GM20000 (cell line): ENCODE measurements at places on chromosomes 6 and 20.

DNA sequence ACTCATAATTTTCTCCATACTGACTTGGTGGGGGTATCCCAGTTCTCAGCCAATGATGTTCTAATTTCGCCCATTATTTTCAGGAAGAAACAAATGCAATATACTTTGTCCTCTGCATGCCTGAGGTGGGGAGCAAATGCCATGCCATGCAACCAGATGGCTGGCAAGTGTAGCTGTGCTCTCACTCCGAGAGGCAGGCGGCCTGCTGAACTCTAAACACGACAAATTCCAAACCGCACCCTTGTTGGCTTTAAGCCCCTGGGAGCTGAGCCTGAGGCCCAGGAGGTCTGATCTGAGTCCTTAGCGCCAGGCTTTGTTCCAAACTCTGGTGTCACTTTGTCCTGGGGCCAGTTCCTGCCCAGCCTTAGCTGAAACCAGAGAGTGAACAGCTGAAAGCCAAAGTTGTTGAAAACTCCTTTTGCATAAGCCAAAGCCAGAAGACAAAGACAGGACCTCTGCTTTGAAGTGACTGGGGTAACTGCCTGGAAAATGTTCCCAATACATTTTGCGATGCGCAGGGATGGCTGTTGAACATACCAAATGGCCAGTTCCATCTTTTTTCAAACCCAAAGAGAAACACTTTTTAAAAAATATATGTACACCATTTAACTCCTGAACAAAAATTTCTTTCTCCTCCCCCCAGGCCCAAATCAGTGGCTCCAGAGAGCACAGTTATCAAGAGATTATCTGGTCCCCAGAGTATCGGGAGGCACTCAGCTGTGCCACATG, 46.2 kb downstream of the TTI1 start:
- no peak for DNase-seq

DNA sequence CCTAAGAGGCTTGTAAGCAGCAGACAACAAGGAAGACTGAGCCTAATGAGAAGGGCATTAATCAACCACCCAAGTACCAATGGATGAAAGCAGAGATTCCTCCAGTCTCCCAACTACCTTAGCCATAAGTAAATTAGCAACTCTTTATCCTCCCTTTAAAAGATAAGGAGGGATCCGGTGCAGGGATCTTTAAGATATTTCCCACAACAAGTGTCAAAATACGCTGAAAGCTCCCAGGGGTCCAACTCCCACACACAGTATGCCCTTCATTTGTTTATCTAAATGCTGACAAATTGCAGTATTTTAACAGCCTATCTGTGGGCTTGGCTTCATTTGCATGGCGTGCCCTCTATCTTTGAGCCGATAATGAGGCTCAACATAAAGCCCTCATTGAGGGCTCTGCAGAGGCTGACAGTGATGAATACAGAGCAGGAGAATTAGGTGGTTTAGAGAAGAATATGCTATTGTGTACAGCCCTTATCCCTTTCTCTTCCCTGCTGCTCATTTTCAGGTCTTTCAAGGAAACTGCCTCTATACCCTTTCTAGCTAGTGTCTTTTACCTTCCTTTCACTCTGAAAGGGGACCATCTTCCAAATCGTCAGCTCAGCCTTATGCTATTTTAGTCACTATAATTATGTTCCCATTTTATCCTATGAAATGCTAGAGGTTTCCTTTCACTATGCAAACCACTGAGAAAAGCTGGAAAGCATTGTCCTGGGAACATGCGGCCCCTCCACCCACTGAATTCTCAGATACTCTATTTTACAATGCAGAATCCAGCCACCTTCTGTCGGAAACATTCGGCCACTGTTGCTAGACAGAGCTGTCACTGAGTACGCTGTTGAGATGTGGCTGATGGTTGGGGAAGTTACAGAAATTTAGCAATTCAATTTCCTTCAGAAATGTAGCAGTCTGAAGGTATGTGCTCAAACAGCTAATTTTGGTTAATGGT, 575.2 kb upstream of the JAG1 start:
- DNase-seq, result no peak

- DNase-seq, result no peak
Observed at GRCh38 chr6:47276377-47276776, 33.3 kb downstream of the TNFRSF21 start.

DNA sequence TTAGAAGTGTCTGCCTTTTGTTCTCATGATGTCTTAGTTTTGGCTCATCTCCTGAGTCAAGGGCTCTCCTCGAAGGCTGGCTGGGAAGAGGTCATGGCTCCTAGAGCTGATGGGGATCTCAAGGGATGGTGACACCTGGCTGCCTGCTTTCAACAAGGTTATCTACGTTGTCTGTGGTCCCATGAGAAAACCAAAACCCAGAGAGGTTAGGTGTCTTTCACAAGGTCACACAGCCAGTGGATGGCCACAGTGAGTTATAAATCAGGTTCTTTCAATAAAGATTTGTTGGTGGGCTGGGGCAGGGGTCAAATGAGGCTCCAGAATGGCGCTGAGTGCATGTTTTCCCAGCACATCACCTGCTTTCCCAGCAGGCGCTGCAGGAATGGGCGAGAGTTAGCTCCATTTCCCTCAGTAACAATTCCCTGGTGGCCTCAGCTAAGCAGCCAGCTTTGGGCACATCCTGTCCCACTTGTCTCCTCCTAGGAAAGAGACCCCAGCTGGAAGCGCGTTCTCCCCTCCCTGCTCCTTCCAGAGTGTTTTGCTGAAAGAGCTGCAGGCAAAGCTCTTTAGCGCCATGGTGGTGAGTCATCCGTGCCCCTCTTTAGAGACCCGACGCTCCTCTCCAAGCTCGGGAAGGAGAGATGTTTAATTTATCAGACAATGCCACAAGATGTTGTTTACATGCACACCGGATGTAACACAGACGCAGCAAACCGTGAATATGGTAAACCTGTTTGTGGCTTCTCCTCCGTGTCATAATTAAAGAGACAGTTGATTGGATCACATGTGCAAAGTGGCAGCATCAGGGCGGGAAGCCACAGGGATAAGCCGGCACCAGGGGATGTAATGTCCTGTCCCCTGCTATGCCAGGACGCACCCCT, 109.7 kb downstream of the LRFN2 start:
- DNase-seq, result no peak

- no peak for DNase-seq
Observed at GRCh38 chr20:36971103-36971502, 19.6 kb upstream of the SAMHD1 start.

DNA sequence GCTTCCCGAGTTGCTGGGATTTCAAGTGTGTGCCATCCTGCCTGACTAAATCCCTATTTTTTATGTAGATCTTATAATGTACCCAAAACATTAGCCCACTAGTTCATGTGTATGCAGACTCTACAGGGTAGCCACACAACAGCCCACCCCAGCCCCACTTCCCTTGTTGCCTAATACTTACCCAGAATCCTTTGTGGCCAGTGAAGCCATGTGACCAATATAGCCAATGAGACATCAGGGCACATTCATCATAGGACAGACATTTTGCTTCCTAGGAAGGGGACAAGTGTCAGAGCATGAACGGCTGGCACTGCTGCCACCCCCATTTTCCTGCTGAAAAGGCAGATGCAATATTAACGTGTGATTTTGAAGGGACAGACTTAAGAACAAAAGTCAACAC, 36.0 kb upstream of the TCP11 start:
- DNase-seq, result no peak

DNA sequence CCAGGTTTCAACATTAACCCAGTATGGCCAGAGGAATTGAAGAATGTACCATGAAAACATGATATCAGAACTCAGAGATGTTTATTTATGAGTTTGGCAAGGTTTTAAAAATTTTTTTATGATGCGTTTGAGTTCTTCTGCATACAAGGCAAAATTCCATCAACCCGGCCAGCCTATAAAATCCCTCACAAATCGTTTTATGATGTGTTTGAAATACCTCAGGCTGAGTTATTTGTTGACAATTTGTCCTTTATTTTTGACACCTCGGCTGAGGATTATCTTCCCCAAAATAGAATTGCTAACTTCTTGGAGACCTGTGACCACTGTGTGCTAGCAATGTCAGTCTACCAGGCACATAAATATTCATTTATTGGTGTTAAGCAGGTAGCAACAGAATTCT, 91.9 kb upstream of the SLC24A3 start:
- no peak for DNase-seq

DNA sequence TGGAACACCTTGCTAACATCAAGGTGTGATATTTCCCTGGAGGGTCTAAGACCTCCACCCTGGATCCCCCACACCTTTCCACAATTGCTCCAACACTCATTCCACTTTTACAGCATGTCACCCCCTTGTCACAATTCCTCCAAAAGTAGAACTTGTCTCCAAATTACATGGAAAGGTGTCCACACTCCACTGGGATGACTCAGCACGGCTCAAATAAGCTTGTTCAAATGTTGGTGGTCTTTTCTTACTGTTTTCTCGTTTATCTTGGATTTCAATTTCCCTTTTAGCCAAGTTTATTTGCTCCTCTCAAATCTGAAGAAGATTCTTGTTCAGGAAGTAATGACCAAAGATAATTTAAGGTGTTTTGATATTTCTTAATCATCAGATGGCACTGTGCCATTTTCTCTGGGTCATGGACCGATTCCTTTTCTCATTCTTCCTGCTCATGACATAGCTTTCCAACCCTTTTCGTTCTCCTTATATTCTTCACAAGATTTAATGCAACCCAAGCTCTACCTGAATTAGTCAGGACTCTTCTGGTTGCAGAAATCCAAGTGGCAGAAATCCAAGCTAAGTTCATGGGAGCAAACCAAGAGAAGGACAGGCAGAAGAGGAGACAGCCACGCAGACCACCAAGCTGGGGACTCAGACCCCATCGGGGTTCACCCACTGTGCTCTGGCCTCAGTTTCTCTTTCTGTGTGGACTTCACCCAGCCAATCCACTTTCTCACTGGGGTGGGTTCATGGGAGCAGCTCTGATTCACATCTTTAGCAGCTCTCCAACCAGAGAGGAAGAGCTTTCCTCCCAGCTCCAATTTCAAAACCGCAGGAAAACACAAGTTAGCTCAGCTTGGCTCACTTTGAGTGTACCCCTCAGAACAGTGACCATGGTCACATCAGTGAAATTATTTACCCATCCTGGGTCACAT, 110.5 kb upstream of the CDYL start:
- no peak for DNase-seq

DNA sequence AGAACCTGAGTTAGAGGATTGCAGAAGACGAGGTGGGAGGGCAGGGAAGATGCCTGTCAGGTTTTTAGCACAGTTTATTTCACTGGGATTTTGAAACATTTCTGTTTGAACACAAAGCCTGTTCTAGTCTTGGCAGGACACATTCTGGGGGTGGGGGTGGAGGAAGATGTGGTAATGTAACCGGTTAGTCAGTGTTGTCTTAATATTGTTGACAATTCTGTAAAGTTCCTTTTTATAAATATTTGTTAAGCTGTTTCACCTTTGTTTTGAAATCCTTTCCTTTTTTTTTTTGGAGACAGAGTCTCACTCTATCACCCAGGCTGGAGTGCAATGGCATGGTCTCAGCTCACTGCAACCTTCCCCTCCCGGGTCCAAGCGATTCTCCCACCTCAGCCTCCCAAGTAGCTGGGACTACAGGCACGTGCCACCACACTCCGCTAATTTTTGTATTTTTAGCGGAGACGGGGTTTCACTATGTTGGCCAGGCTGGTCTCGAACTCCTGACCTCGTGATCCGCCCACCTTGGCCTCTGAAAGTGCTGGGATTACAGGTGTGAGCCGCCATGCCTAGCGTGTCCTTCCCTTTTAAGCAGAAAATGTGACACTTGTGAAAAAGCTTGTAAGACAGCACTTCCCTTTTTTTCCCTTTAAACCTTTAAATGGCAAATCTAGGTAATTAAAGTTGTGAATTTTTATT, 20.2 kb downstream of the SLC9A8 start:
- no peak for DNase-seq

DNA sequence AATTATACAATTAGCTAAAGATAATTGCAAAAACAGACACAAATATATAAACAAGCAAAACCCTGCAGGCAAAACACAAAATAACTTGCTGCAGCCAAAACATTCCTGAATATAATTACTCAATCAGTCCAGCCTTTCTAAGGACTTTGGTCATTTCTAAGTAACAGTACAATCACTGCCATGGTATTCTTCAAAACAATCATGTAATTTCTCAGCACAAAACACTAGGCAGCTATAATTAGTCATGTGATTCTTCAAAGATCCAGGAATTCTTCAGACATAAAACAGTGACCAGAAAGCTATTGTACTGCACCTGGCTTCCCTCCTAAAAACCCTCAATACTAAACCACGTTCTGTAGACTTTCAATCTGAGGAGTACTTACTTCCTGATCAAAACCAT, 881.1 kb downstream of the EPHA7 start:
- DNase-seq, result no peak

GRCh38 chr6:168134560-168135201, 55.7 kb upstream of the FRMD1 start:
- no peak for DNase-seq

DNA sequence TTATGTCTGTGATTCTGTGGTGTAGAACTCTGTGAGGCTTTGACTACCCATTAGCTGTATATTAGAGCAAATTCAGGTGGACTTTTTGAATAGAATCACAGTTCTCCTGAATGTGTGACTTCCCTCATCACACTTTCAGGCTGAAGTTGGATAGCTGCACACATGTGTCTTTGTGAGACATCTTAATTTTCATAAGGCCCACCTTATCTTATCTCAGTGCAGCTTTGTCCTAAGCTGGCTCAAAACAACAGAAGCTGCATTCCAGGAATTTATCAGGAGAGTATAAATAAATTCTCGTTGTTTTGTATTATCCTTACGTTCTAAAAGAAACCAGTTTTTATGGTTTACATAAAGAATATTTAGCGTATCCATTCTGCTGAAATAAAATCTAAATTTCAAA, 26.2 kb upstream of the SLC35D3 start:
- no peak for DNase-seq

- DNase-seq, result no peak
Observed at GRCh38 chr6:87663434-87663833, 38.6 kb downstream of the AKIRIN2 start.

- no peak for DNase-seq
Observed at GRCh38 chr20:59672576-59672975, 68.2 kb downstream of the PHACTR3 start.

DNA sequence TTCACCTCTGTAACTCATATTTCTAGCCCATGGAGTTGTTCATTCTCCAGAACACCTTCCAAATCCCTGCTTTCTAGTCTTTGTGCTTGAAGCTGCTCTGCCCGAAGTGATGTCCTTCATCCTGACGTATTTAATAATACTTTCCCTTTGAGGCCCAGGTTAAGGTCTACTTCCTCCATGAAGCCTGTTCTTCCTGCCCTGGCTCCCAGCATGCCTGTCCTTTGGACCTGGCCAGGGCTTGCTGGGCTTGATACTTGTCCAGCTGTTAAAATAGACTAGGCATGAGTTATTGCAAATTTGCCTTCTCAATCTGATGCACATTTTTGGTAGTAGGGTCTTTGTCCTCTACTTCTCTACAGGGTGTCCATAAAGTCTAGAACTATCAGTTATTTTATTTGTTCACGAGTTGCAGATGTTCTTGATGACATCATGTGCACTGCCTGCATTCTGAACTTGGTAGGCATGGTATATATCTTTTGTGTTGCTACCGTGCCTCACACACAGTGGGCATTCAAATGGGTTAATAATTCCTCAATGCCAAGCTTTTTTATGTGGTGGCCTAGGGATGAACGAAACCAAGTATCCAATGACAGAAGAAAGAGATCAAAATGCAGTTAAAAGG, 3.1 kb upstream of the MAP7 start:
- no peak for DNase-seq
